ACHN (cell line): ENCODE measurements at places on chromosomes 2 and 18.

GRCh38 chr18:61308795-61309393 lies 24.3 kb upstream of the CDH20 start:
- no peak for DNase-seq

DNA sequence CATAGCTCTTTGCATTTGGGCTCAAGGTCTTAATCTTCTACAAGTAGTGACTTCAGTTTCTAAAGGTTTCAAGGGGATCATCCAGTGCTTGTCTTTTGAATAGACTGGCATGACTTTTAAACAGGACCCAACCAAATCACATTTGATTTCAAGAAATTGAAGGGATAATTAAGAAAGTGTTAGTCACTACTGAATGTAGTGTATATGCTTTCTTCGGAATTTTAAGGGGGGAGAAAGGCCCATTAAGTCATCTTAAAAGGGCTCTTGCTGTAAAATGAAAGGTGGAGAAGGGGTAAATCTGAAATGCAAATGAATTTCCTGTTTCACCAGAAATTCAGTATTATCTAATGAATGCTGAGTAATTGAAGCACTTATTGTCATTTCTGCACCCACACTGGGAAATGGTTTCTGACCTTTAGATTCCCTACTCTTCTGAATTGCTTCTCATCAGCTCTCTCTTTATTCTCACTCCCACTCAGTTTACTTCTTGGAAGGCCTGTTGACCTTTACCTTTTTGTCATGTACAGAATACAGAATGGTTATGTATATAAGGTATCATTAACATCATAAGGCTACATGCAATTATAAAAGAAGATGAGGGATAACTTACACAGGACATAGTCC lies 241.4 kb downstream of the SLC8A1 start:
- no peak for DNase-seq

- no peak for DNase-seq
These were observed 351.3 kb downstream of the GPD2 start for GRCh38 chr2:156787517-156787916.

- DNase-seq = no peak
These were observed 182.5 kb downstream of the PRKCE start for GRCh38 chr2:45833968-45834344.

- no peak for DNase-seq
These were observed 12.6 kb upstream of the SLC9A4 start for GRCh38 chr2:102460467-102460866.

DNA sequence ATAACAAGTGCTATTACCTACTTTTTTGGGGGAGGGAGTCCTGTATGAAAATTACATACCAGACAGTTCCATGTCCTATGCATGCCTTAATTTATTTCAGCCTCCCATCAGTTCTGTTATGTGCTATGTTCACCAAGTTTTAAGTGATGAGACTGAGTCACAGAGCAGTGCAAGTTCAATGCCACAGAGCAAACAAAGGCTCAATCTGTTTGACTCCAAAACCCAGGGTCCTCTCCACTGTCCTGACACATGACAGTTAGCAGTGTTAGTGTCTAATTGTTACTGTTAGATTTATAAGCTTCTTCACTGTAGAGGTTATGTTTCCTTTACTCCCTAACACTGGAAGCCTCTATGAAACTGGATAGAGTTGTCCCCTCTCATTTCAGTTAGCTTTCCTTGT lies 498.0 kb downstream of the PARD3B start:
- DNase-seq = no peak

- no peak for DNase-seq
These were observed 68.7 kb downstream of the ZFP36L2 start for GRCh38 chr2:43157506-43158246.

- peak; percentile 25 for DNase-seq
These were observed 46.0 kb downstream of the ODC1 start for GRCh38 chr2:10402062-10402585.

- DNase-seq = peak; percentile 82
These were observed 220.0 kb upstream of the CYP26B1 start for GRCh38 chr2:72367530-72368225.

DNA sequence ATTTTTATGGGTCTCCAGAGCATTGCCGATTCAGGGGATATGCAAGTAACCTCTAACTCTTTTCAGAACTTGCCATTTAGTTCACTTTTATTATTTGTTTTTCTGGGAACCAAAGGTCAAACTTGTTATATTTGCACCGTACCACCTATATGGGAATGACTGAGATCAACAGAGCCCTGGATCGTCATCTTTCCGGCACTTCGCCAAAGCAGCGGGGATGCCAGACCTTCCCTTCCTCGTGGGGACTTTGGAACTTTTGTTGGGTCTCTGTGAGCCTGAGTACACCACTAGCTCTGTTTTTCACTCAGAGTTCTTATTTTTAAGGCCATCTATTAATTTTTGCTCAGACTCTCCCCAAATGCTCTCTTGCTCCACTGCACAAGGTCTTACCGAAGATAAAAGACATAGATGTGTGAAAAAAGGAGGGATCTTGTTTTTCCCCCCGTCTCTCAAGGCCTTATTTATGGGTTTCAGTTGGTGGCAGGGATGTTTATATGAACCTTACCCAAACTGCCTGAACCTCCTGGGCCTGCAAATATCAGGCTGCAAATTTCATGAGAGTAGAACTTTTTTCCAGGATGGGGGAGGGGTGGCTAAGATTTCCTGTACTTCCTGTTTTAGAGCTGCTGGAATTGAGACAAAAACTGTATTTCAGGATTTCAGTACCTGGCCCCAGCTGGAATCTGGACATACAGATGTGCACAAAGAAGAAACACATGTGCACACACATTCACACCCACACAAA lies 350.3 kb downstream of the HRH4 start:
- no peak for DNase-seq

GRCh38 chr2:207097278-207097677 lies 68.5 kb downstream of the KLF7 start:
- no peak for DNase-seq

GRCh38 chr2:28687171-28687570 lies 64.5 kb upstream of the PPP1CB start:
- no peak for DNase-seq

GRCh38 chr2:187982668-187983067 lies 309.0 kb upstream of the GULP1 start:
- peak; percentile 86 for DNase-seq

DNA sequence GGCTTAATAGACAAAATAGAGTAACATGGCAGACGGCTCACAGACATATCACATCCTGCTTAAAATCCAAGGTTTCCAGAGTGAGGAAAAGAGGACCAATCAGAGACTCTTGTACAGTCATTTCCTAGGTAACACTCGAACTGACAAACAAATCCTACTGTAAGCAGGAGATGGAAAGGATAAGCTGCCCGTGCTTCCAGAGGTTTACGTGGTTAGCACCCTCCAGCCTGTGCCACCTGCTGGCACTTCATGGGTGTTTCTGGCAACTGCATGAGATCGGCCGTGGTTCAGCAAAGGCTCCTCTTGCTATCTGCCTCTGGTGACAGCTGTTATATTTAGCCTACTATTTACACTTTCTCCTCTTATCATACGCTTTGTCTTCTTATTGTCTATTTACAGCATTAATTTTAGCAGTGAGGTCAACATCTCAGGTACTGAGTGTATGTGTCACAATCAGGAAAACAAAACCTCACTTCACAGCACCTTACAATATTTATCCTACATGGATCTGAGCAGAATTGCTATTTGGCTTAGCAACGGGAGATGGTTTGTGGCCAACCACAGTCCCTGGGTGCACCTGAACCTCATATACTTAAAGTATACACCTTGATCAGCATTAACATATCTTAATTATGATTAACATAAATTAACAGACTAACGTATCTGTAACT lies 226.9 kb downstream of the TMEM163 start:
- no peak for DNase-seq

DNA sequence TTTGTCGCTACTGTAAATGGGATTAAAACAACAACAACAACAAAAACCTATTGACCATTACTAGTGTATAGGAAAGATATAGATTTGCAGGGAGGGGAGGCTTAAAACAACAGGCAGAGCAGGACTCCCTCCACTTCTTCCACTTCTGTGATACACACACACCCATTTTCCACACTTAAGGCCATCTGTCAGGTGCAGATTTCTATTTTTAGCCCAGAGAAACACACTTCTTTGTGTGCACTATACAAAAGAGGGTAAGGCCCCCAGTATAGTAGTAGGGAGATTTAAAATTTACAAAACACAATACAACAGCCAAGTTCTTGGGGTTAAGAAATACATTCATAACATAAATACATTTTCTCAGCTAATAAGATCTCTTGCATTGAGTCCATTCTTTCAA lies 22.4 kb downstream of the PTPN2 start:
- no peak for DNase-seq

DNA sequence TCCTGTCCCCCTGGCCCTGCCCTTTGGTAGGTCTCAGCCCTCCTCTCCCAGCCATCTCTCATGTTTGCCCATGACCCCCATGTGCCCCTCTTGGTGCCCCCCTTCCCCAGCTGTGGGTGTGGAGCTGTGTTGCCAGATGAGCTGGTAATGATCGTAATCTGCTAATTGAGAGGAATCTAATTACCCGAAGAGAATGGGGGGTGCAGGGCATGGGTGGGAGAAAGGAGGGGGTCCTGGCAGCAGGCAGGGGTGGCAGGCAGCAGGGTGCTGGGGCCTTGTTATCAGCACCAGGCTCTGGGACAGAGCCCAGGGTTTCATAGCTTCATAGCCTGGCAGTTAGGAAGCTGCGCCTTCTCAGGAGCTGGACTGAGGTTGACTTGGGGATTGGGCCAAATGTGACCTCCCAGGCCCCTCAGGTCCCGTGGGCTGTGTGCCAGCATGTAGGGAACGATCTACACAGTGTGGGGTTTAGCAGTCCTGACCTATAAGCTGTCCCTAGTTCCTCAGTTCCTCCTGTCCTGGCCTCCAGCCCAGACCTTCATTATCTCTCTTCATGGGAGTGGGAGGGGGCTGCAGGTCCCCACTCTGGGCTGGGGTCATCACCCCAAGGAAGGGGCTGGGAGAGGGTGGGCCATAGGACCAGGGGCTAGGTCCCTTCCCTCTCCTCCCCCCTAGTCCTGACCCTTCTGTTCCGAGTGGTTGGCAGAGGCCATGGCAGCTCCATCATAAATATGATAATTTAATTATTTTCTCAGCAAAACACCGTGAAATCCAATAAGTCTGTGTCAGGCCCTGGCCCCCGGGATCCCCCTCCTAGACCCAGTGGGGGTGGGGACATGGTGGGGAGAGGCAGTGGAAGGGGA lies 6.5 kb upstream of the ASIC4 start:
- DNase-seq = no peak

GRCh38 chr2:225400060-225400511 lies 576 bp downstream of the NYAP2 start:
- DNase-seq = peak; percentile 39

GRCh38 chr2:166373951-166374350 lies 1.8 kb downstream of the SCN9A start:
- DNase-seq = peak; percentile 90

GRCh38 chr2:177143444-177143843 lies 69.2 kb upstream of the HNRNPA3 start:
- DNase-seq = peak; percentile 87

DNA sequence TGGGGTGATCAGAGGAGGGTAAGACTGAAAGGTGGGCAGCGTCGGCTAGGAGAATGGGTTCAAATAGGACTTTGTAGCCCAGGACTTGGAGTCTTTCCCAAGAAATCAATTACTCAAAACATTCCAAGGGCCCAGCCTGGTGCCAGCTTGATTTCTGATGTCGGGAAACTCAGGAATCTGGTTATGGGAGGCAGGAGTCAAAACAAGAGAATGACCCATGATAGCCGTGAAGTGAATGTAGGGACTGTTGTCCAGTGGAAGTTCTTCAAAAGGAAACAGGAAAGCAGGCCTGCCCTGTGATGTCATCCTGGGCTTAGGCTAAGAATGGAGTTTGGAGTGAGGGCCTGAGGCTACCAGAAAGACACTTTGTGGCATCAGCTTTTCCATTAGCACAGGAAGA lies 67.4 kb upstream of the SLC14A2 start:
- no peak for DNase-seq

DNA sequence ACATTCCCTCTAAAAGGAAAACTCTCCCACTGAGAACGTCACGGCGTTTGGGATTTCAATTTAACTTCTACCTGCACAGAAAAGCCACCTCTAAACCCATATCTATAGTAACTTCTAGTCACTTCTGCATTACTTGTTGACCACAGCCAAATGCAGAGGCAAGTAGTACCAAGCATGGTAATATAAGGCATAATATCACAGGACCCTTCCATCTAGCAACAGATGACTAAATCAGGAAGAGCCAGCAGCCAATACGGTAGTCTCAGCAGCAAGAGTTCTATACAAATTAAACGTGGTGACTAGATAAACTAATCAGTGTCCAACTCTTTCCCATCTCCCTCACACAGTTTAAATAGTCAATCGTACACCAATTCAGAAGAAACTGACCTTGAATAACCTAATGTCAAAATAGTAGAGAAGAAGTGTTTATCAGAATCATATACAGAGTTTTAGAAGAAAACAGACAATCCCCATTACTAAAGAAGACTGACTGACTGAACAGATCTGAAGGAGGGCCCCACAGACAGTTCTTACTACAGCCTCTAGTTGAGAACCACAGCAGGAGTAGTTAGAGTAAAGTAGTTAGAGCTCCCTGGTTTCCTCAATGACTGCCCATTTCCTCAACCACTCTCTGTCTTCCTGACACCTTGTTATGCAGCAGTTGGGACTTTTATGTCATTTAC lies 30.0 kb downstream of the MEMO1 start:
- peak; percentile 54 for DNase-seq

DNA sequence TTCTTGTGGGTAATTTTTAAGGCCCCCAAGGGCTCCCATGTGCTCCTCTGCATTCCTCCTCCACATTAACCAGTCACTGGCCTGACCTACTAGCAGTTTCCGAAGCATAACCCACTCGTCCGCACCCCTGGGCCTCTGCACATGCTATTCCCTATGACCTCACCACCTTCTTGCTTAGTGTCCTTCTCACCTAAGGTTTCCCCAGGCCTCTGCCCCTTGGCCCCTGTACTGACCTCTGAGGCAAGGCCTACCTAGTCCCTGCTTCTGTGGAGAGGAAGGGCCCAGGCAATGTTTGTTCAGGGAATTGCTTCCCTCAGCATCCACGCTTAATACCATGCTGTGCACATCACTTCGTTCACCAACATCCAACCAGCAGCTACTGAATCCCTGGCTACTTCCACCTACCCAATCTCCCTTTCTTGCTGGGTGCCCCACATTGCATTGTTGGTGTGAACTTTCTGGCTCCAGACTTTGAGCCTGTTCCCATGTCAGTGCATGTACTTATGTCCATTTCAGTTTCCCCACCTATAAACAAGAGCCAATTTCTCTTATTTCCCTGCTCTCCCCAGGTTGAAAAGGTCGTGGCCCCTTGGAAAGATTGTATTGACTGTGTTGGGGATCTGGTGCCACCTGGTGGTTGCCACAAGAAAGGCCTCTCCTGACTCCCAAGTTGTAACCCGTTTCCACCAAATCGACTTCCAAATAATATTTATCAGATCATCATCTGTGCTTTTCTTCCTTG lies 19.2 kb upstream of the TMEM177 start:
- DNase-seq = peak; percentile 47

GRCh38 chr2:60320724-60321123 lies 232.7 kb downstream of the BCL11A start:
- no peak for DNase-seq

DNA sequence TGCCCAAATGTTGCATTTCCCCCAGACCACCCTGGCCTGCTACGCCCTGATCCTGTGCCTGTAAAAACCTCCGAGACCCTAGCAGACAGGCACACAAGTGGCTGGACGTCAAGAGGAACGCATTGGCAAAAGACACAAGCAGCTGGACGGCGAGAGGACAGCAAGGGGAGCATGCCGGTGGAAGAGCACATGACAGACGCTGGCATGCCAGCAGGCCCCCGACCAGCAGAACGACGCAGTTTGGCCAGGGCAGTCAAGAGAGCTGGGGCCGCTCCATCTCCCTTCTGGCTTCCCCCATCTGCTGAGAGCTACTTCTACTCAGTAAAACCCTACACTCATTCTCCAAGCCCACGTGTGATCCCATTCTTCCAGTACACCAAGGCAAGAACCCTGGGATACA lies 42.1 kb downstream of the SAP130 start:
- no peak for DNase-seq
